Testis (tissue), 5 donors: ENCODE measurements at places on chromosomes 6 and 20. TPM values are rescaled to one million over a fixed set of nuclear protein-coding genes. Genes with fewer than 3 reads are reported as not detected.
A peak's percentile ranks its signal among the peaks of the same experiment; 100 is the strongest.

GRCh38 chr20:46592580-46593362 is 42.3 kb upstream of the OCSTAMP start:
- no peak for DNase-seq

DNA sequence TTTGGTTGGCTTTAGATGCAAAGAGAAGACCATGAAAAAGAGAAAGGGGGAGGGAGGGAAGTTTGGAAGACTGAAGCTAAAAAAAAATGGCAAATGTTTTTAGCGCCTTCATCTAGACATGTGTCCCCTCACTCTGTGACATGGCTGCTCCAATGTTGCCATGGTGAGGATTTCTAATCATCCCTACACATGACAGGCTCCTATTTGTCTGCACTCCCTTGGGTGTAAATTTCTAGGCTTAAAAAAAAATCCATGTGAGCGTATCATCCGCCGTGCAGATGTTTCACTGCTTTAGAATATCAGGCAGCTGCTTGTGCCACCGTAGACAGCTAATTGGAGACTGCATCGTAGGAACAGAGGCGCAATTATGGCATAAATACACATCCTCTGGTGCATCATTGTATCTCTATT is 761.1 kb upstream of the MMS22L start:
- DNase-seq: no peak

DNA sequence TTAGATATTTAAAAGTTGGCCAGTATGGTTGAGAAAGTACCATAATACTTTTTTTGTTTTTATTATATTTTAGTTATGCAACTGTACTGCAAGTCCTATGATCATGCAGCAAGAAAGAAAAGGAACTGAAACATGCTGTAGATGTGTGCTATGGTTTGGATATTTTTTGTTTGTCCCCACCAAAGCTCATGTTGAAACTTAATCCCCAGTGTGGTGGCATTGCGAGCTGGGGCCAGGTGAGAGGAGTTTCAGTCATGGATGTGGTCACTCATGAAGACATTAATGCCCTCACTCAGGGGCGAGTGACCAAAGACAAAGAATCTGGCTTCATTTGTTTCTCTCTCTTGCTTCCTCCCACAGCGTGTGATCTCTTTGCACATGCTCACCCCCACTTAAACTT is 393.9 kb downstream of the PAX1 start:
- DNase-seq: no peak

The TRIM15 gene
- 0.25 TPM for total RNA-seq

DNA sequence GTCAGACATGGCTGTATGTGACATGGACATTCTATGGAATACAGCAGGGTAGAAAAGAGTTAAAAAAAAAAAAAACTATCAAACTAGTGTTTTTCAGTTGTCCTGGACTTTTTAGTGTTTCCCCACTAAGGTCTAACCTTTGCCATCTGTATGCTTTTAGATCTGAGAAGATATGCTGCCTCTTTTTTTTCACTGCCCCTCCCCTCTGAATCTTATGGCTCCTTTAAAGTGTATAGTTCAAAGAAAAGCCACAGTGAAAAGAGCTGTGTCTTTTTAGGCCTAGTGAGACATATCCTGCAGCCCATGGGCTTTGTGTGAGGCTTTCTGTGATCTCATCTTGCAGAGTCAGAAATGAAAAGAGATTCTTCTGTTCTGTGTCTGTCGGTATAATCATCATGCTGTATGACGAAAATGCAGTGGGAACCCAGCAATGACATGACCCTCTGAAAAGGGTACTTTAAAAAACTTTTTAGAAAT is 29.3 kb downstream of the ADGRG6 start:
- no peak for DNase-seq

DNA sequence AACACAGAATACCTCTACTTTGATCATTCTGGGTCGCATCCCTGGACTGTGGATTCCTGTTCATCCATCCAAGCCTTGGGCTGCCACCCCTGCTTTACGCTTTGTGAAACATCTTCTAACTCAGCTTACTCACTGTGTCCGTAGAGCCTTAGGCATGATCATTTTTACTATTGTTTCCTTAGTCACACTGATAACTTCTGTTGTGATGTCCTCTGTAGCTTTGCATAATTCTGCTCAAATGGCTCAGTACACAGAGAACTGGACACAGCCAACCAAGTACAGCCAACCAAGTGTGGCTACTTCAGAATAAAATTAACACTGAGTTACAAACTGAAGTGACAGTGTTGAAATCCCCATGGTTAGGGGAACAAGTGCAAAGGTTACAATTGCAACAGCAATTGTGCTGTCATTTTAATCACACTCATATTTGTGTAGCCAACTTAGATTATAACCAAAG is 8.6 kb upstream of the FKBP1A start:
- no peak for DNase-seq

The KCNK16 gene
- not detected for total RNA-seq

DNA sequence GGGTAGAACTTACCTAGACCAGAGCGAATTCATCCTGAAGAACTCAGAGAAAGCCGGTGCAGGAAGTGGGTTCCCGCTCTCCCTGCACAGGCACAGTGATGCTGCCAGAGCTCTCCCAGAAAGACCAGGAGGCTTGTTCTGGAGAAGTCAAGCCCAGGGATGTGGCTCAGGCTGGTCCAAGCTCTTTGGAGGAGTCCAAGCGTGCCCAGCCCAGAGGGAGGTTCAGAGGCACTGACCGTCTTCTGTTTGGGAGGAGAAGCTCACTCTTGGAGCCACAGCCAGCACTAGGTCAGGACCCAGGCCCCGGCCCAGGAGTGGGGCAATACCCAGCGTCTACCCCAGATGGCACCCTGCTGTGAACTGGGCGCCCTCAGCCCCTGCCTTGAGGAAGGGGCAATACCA is 1.5 kb upstream of the PMEPA1 start:
- DNase-seq: no peak

DNA sequence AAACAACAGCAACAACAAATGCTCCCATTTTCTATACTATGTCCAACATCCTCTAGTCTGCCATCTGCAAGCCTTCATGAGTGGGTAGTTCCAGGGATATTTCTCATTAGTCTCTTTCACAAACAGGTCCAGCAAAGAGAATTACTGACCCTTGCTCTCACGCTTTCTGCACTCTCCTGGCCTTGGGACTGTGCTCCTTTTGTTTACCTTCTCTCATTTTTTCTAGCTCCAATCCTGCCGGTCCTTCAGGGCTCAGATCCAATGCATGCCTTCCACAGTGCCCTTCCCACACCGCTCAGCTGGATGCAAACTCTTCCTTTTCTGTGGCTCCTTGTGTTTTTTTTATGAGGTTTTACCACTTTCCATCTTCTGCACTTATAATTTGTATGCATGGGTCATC is 47.2 kb downstream of the ADTRP start:
- DNase-seq: no peak

GRCh38 chr20:20547221-20547875 is 165.1 kb downstream of the RALGAPA2 start:
- DNase-seq: no peak

- DNase-seq: no peak
Measured at GRCh38 chr6:13253272-13253671, 75.1 kb downstream of the TBC1D7 start.

The PRND gene
- total RNA-seq: 431 TPM

DNA sequence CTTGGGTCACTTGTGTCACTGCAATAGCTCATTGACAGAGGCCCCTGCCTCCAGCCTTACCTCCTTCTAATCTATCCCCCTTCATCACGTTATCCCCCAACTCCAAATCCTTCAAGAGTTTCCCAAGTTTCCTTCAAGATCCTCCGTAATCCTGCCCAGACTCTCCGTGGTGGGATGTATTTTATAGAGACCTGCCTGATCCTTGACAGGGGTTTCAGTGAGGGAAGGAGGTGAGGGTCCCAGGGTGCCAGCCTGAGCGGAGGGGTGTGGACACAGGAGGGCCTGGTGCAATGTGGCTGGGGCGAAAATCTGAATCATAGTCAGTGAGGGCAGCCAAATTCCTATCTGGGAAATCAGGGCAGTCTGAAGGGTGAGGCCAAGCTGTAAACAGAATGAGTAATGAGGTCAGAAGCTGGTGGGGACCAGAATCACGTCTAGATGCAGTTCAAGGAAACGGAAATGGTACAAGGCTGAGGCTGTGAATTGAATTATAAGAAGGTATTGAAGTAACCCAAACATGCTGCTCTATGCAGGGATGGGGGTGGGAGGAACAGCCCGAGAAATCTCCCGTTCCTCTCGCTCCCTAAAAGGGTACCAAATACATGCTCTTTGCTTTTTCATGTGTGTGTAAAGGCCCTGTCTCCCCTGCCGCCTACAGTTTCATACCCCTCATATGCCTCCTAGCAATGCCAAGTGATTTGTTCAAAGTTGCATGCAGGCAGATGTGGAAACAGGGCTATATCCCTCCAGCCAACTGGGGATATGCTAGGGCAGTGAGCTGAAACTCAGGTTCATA is 35.4 kb upstream of the PIM1 start:
- DNase-seq: no peak

DNA sequence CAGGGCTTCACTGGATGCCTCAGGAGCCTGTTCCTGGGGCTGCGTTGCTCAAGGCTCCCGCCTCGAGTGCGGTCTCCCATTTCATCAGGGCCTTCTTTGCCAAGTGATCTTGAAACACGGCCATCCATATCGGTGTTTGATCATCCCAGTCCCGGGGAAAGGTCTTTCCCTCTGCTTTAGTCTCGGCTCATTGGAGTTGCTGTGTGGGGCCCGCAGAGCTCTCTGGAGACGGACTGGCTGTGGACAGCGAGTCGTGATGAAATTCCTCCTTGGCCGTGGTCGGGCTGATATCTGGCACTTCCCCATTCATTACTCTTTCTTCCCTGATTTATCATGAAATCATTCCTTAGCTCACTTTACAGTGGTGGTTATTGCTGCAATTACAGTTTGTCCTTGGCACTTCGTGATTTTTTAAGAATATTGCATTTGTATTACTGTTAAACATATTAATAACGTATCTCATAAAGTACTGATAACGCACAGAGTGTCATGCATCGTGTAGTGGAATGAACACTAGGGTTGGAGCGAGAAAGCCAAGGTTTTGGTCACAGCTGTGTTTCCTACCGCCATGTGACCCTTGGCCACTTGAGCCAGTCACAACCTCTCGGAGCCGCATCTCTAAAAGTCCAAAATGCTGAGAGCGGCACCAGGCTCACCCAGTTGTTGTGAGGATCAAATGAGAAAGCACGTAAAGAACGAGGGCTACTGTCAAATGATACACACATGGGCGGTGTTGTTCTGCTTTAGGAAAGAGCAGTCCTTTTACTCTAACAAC is 71.8 kb downstream of the MTHFD1L start:
- no peak for DNase-seq

DNA sequence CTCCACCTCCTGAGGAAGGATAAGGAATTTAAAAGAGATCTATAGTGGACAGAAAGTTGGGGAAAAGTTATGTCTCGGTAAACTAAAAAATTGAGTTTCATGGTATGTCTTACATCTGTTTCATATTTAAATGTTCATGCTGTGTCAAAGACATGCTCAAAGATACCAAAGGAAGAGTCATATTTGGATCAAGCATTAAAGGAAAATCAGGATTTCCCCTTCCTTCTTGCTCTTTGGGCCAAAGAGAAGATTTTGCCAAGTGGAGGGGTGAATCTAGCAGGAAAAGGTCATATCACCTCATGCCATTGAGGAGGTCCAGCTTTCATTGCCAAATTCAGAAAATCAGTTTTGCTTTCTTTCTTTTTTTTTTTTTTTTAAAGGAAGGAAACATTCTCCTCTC is 192.4 kb downstream of the OGFRL1 start:
- no peak for DNase-seq

DNA sequence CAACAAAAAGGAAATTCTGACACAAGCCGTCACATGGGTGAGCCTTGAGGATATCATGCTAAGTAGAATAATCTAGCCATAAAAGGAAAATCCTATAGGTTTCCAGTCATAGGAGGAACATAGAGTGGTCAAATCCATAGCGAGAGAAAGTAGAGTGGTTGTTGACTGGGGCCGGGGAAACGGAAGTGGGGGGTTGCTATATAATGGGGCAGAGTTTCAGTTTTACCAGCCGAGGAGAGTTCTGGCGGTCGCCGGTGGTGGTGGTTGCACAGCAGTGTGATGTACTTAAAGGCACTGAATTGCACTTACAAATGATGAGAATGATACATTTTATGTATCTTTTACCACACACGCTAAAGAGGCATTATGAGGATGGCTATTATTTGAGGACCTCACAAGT is 4.9 kb downstream of the GPR31 start:
- no peak for DNase-seq

The CAGE1 gene
- 5.7 TPM for total RNA-seq

DNA sequence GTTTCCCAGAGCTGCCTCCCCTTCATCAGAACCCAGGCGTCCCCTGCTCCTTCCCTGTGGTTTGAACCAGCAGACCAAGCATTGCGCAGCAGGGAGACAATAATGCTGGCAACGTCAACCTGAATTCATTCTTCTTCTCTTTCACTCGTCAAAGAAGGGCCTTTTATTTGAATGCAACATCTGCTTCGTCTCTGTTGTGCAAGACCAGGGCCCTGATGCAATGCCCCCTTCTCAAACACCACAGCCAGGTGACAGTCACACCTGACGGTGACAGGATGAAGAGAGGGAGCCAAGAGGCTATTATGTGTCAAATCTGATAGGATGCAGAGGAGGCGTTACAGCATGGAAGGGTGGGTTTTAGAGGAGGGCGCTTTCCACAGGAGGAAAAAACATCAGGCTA is 8.0 kb downstream of the INSM1 start:
- no peak for DNase-seq

GRCh38 chr6:137341681-137342195 is 122.6 kb upstream of the IFNGR1 start:
- DNase-seq: peak; percentile 28

The NPBWR2 gene
- total RNA-seq: 0.19 TPM

- no peak for DNase-seq
Measured at GRCh38 chr20:20442466-20442865, 74.6 kb downstream of the INSM1 start.

GRCh38 chr6:144561455-144562043 is 276.4 kb downstream of the UTRN start:
- no peak for DNase-seq

- DNase-seq: no peak
Measured at GRCh38 chr6:36756786-36757185, 59.2 kb downstream of the RAB44 start.

DNA sequence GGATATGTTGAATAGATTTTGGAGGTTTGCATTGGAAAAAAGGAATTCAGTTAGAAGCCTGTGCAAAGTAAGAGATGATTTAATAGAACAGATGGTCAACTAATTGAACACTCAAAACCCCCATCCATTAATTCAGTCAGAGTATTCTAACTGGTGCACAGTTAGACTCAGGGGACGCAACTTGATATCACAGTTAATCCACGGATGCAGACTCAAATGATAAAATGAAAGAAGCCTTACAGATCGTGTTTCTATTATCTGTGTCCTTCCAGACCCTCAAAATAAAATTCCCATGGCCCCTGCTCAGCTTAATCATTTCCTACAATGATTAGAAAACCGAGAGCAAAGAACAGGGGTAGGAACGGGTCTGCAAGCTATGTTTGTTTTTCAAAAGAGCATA is 45.4 kb upstream of the DTNBP1 start:
- no peak for DNase-seq

DNA sequence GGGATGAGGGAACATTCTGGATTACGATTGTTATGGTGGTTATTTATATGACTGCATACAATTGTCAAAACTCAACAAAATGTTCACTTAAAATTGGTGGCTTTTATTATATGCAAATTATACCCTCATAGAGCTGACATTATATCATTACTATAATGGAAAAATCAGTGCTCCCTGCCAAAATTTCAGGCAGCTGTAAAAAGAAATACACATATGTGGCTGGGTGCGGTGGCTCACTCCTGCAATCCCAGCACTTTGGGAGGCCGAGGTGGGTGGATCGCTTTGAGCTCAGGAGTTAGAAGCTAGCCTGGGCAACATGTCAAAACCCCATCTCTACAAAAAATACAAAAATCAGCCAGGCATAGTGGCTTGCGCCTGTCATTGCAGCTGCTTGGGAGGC is 75.8 kb upstream of the SULF2 start:
- DNase-seq: no peak
